ENCODE measurements at places on chromosomes 5 and 9.
A peak's percentile ranks its signal among the peaks of the same experiment; 100 is the strongest.

GRCh38 chr5:111225926-111226325 lies 1.7 kb downstream of the CAMK4 start:
- DNase-seq, result peak; percentile 51

DNA sequence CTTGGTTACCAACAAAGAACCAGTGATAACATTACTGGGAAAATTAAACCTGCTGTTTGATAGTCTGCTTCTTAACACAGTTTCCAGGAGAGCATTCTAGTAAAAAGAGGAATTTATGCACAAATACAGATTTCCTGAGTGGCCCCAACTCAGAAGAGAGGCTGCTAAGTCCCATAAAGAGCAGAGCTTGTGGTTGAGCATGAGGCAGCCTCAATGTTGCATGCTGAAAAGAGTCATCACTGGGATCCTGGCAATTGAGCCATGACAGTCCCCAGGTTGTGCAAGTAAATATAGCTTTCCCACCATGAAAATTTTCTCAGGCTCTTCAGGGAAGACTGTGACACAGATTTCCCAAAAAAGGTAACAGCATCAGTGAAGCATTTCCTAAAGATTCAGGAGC lies 47.5 kb upstream of the ADRB2 start:
- DNase-seq, result no peak

DNA sequence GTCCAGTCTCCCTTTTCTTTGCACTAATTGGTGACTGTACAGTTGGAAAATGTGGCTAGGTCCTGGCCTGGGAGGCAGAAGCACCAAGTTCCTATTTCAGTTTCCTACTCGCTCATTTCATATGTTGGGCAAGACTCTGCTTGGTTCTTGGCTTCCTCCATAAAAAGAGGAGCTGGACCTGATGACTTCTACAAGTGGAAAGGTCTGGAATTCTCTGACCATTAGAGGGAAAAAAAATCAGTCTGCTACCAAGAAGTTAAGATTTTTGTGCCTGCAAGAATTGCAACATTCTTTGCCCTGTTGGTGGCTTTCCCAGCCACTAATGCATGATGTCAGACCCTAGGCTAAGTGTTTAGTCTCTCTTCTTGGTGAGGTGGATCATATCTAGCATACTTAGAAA lies 91.5 kb downstream of the WDR41 start:
- no peak for DNase-seq

- peak; percentile 72 for DNase-seq
These were observed 7.8 kb downstream of the EXOSC2 start for GRCh38 chr9:130701059-130702022.

DNA sequence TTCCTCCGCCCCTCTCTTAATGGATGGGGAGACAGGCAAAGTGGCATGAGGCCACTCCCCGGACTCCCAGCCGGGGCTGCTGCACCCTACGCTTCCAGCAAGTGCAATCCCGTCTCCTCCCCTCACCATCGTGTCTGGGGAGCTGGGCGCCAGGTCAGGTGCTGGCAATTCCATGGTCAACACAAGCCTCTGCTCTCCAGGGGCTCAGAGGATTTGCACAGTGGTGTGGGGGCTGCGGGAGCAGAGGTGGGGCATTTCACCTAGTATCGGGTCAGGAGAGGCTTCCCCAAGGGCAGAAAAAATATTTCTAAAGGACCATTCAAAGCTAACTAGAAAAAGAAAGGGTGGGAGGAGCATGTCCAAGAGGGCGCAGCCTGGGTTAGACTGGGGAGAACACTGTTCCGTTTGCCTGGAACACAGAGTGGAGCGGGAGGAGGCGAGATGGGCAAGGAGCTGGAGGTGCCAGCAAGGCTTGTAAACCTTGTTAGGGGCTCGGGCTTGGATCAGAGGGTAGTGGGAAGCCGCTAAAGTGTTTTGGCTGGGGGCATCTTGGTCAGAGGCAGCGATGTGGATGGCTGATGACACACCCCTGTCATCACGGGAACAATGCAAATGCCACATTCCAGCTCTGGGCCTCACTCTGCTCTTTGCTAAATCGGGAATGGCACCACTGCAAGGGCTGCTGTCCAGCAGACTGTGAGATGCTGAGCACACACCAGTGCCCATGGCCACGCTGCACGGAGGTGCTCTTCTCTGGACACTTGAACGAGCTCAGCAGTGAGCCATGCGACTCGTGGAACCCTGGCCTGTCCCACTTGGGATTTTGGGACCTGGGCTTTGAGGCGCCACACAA lies 191.7 kb downstream of the CDK5RAP2 start:
- DNase-seq, result no peak

DNA sequence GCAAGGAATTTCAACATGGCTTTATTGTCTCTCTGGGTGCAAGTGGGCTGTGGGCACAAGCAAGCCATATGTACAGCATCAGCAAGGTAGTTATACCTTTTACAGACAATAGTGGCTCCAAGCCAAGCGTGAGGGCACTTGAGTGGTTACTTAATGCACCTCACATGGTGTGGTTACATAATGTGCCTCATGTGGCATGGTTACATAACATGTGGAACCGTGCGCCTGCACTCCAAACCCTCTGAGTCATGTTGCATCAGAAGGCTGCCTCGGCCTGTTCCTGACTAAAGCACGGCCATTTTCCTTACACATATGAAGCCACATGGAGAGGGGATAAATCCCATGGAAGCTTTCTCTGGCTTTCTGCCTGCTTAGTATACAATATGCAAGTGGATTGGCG lies 150.9 kb downstream of the OSTF1 start:
- DNase-seq, result peak; percentile 1

GRCh38 chr9:126404459-126404858 lies 77.8 kb downstream of the MVB12B start:
- DNase-seq, result no peak

DNA sequence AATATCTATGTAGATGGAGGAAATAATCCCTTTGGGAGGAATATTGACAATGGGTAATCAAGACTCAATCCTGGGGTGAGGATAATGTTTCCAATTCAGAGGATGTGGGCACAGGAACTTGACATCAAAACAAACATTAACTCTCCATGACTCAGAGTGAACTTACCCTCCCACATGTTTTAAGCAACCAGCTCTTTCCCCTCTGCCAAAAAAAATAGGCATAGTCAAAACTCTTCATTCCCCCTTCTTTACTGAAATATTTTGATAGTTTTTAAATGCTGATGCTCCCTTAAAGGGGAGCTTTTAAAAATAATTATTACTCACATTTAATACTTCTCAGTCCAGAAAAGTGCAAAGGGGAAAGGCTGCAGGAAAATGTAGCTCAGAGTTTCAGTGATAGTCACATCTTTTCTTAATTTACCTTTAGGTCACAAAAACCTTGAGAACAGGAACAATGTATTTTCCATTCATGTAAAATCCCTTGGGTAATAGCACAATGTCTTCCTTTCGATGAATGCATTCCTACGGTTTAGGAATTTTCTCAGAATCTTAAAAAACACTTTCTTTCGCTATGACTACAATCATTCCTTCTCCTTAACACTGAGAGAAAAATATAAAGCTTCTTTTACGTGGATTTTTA lies 298.4 kb upstream of the GRAMD2B start:
- no peak for DNase-seq

DNA sequence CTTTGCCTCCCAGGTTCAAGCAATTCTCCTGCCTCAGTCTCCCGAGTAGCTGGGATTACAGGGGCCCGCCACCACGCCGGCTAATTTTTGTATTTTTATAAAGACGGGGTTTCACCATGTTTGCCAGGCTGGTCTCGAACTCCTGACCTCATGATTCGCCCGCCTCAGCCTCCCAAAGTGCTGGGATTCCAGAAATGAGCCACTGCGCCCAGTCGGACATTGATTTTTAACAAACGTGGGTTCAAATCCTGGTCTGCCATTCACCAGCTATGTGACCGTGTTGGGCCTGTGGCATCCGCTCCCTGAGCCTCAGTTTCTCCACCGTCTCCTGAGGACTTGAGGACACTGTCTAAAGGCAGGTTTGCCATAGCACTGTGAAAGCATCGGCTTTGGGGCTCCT lies 41.8 kb upstream of the NEK6 start:
- DNase-seq, result no peak

GRCh38 chr5:55187370-55187769 lies 14.4 kb upstream of the CDC20B start:
- DNase-seq, result no peak

GRCh38 chr9:95449016-95449415 lies 67.8 kb downstream of the PTCH1 start:
- DNase-seq, result no peak

DNA sequence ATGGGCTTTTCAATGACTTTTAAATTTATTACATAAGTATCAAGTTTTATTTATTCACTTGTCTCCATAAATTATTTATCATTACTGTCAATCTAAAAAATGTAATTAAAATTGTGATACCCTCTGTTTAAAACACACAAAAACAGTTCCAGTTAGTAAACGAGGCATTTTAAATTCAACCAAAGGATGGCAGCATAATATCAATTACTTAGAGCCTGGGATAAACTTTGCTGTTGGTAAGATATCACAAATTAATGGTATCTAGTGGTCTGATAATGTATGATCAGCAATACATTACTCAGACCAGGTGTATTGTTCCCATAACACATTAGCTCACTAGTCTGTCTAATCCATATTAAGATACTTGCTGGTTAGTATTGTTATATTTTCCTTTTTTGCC lies 9.6 kb upstream of the IFNE start:
- no peak for DNase-seq

GRCh38 chr9:131487001-131487400 lies 15.7 kb upstream of the POMT1 start:
- DNase-seq, result no peak

GRCh38 chr9:11821306-11821975 lies 871.7 kb upstream of the TYRP1 start:
- DNase-seq, result no peak

DNA sequence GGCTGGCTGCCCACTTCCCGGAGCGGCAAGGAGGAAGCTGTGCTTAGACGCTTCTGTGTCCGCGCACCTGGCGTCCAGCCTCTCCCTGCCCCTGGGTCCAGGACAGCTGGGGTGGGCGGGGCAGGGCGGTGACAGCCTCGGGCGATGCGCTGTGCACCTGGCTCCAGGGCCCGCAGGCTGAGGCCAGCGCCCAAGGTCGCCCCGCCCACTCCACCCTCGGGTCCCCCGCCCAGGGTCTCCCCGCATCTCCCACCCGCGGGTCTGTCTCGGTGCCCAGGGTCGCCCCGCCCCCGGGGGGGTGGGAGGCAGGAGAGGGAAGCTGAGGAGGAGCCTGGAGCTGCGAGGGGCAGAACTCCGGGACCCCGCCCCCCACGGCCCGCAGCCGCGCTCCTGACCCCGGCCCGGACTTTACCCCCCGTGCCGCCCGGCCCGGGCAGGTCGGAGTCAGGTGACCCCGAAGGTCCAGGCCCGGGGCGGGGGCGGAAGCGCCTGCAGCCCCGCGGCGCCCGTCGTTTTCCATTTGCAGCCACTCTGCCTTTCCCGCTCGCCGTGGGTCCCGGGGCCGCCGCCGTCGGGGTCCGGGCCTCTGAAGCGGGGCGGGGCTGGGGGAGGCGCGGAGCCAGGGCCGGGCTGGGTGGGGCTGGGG lies at the start of gene ENTPD8:
TSS of gene ENTPD8 (minus strand) at position 69 of the 646 bp plus-strand sequence. CDS start 3,072 bp downstream, outside the sequence.
- DNase-seq, result no peak

GRCh38 chr5:125149110-125149509 lies 402.7 kb upstream of the ZNF608 start:
- no peak for DNase-seq

- no peak for DNase-seq
These were observed 13.9 kb upstream of the ANKRD18A start for GRCh38 chr9:38634315-38634714.

- peak; percentile 86 for DNase-seq
These were observed 6.8 kb downstream of the MRPL36 start for GRCh38 chr5:1792842-1793266.

- no peak for DNase-seq
These were observed 82.0 kb upstream of the PCAT7 start for GRCh38 chr9:94472806-94473360.

- no peak for DNase-seq
These were observed 81.9 kb downstream of the EBF1 start for GRCh38 chr5:159017786-159018185.

GRCh38 chr5:33891788-33892619 lies at the start of gene ADAMTS12:
Gene ADAMTS12 (minus strand): TSS chr5:33891990. CDS start chr5:33891856, 134 bp downstream.
- DNase-seq, result no peak

- peak; percentile 25 for DNase-seq
These were observed 302.5 kb downstream of the MLLT3 start for GRCh38 chr9:20319641-20320337.

- DNase-seq, result no peak
These were observed 411.1 kb upstream of the NUDT12 start for GRCh38 chr5:103973669-103974068.

- no peak for DNase-seq
These were observed 40.1 kb downstream of the F2R start for GRCh38 chr5:76755779-76756637.

GRCh38 chr9:7172154-7173115 lies 414.7 kb downstream of the KDM4C start:
- no peak for DNase-seq

All from CD4-positive, alpha-beta T cell treated with Interleukin-10 for 1 hour (primary cell).